Fibroblast of skin of back (primary cell): ENCODE measurements at places on chromosomes 7 and 10.

DNA sequence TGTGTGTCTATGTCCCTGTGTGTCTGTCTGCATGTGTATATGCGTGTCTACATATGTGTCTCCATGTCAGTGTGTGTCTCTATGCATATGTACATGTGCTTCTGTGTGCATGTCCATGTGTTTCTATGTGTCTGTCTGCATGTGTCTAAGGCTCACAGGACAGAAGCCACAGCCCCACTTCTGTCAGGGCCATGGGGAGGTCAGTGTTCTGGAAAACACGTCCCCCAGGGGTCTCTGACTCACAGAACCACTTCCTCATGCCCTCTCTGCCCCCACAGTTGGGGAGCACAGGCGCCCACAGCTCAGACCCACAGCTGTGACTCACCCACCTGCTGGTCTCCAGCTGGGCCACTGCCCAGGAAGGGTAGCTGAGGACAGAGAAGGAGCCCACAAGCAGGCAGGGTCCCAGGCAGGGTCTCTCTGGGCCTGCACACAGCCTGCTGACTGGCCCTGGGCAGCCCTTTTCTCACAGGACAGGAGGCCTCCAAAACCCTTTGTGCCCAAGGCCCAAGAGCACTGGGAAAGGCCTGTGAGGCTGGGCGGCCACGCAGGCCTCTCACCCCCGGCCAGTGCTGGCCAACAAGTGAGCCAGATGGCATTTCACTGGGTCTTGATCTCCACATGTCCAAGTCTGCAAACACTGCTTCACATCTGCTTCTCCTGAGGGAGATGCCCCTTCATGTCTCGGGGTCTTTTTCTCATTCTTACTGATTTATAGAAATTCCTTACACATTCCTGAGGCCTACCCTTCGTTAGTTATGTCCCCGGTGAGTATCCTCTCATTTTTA lies 102.9 kb upstream of the FAM20C start:
- peak; percentile 96 for DNase-seq

DNA sequence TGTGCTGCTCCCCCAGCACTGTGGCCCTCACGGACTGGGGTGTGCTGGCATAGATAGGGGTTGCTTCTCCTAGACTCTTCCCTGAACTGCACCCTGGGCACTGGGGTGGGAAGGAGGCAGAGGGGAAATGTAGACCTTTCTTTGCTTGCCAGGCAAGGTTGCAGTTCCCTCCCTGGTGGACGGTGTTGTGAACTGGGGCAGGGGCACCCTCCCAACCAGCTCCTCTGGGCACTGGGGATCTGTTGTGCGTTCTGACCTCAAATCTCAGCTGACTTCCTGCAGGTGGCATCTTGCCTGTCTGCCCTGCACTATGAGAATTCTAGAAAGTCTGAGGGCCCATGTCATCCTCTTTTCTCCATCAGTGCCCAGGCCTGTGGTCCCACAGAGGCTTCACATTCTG lies 53.9 kb downstream of the ARHGAP22 start:
- DNase-seq, result no peak

GRCh38 chr7:125568799-125569198 lies 639.2 kb upstream of the POT1 start:
- DNase-seq, result no peak

DNA sequence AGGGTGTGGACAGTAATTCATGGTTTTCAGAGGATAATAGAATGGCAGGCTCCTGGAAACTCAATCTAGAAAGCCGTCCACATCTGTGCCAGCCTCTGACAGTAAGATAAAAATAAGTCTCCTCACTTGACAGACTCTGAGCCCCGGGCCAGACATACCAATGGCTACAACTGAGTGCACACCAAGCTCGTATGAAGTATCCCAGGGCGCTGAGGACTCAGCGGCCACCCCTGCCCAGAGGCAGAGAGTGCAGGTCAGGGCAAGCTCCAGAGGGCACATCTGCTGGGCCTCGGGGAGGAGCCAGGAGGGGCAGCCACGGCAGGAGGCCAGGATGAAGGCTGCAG lies 262.8 kb upstream of the TCERG1L start:
- DNase-seq, result no peak

DNA sequence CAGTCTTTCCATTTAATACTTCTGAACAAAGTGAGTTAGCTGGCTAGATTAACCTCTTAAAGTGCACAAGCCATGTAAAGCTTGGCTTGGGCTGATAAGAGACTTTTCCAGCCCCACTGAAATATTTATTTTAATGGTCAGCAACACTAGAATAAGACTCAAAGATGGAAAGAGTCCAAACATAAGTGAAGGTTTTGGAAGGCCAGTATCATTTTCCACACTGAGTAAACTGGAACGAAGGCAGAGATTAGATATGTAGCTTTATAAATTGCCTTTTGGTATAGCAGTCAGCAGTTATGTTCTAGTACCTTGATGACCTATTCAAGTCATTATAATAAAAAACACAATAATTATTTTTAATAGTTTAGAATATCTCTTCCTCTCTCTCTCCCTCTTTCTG lies 102.2 kb downstream of the HDAC9 start:
- DNase-seq, result no peak

GRCh38 chr10:87661861-87662785 lies 2.4 kb downstream of the PAPSS2 start:
- DNase-seq, result peak; percentile 74

DNA sequence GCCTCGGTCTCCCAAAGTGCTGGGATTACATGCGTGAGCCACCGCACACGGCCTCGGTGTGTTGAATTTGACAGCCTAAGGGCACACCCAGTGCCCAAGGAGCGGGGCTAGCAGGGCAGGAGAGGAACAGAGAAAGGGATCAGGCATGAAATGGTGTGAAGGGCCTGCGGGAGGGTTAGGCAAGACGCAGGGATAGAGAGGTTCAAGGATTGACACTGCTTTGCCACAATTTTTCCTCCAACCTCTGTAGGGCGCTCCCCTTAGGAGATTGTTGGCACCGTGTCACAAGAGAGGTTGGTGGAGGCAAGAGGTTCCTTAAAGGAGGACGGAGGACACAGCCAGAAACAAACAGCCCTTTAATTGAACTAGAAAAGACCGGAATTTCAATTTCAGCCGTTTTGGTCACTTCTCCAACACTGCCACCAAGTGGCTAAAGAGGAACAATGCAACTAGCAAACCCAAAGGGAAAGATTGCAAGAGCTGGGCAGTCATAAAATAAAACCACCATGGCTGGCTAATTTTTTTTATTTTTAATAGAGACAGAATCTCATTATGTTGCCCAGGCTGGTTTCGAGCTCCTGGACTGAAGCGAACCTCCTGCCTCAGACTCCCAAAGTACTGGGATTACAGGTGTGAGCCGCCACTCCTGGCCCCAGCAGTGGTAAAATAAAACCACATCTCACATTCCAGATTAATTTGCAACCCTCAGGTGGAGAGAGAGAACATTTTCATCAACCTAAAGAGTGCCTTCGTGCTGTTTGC lies 6.9 kb upstream of the CREB3L2 start:
- peak; percentile 70 for DNase-seq

DNA sequence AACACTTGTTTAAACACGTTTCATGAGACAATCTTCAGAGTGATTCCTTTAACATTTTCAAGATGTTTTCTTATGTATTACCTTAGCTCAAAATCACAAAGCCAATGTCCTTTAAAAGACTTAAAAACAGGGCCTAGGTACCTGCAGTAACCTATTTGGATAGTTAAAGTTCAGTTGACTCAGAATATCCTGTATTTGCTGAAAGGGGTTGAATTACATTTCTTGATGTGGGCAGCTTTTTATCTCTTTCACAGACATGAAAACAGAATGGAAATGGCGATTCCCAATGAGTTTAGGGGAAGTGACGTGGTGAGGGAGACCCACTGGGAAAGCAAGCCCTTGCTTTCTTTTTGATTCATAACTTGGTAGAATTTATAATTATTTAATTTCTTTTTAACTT lies 324.4 kb upstream of the AOAH start:
- DNase-seq, result no peak

- DNase-seq, result no peak
Measured at GRCh38 chr7:11379641-11380040, 406.0 kb downstream of the PHF14 start.

GRCh38 chr10:70477661-70478162 lies 855 bp upstream of the PALD1 start:
- DNase-seq, result no peak

DNA sequence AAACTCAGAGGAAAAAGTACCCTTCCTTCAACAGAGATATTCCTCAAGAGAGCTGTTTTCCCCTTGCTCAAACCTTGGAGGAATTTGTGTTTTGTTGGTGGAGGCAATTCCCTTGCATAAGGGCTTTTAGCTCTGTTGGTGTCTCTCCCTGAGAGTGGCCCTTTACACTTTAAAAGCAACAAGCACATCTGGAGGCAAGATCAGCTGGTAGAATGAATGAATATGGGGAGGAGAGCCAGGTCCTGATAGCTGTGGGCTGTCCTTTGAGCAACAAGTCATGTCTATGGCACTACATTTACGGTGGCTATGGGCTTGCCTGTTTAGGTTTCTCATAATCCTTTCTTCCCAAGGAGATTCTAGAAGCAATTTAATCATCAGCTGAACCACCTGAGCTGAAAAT lies 384.0 kb downstream of the SORCS3 start:
- DNase-seq, result no peak

- no peak for DNase-seq
Measured at GRCh38 chr7:138433583-138434443, 26.2 kb upstream of the TRIM24 start.

DNA sequence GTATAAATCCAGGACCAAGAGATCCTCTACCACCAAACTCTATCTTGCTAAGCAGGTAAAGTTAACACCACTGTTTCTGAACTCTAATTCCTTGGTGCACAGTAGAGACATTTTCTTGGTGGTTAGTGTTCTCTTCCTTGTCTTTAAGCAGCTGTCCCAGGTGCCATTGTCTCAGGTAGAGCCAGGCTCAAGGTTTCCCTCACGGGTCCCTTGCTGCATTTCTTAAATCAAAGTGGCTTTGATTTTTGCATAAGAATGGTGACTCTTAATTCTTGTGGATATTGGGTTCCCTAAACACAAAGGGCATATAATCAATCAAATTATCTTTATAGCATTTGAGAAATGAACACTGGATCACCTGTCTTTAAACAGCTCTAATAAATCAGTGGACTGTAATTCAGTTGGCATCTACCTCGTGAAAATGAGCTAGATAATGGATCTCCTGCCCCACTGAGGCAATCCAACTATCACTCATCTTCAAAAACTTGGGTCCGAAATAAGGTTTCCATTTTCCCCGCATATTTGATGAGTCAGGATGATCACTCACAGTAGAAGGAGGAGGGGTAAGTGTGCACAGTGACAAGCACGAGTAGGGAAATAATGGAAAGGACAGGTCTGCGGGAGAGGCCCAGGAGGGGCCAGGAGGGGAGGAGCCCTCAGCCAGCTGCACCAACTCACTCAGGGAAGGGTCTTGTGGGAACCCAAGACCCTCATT lies 2.4 kb downstream of the ABCC2 start:
- peak; percentile 35 for DNase-seq

- no peak for DNase-seq
Measured at GRCh38 chr7:48031111-48031510, 2.2 kb upstream of the SUN3 start.

- no peak for DNase-seq
Measured at GRCh38 chr7:35386816-35387706, 133.2 kb upstream of the TBX20 start.

GRCh38 chr10:97939446-97939990 lies 89.9 kb downstream of the GOLGA7B start:
- DNase-seq, result no peak

- DNase-seq, result no peak
Measured at GRCh38 chr10:120927352-120927751, 76.2 kb downstream of the WDR11 start.
